ENCODE measurements at places on chromosomes 5 and 9.

DNA sequence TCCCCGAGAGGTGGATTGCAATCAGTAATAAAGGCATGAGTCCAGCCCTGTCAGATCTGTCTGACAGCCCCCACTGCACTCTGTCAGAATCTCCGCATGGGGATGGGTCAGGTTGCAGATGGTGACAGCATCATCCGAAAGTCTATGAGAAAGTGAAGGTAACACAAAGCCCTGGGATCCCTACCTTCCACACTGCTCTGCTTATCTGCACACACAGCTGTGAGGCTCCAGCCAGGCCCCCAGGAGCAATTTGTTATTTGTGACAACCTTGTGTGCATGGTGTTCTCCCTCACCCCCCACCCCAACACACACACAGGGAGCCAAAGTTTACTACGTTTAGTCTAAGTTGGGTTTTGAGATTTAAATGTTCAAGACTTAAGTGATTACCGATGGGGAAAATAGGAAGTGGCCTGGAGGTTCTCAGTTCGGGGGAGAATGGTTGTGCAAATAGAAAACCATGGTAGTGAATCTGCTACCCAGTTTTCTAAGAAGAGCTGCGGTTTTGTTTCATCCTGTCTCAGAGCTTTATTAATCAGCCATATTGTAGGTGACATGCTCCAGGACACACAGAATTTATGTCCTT is 92.7 kb downstream of the SV2C start:
- DNase-seq = no peak

GRCh38 chr5:39658866-39659265 is 234.1 kb upstream of the DAB2 start:
- DNase-seq = no peak

DNA sequence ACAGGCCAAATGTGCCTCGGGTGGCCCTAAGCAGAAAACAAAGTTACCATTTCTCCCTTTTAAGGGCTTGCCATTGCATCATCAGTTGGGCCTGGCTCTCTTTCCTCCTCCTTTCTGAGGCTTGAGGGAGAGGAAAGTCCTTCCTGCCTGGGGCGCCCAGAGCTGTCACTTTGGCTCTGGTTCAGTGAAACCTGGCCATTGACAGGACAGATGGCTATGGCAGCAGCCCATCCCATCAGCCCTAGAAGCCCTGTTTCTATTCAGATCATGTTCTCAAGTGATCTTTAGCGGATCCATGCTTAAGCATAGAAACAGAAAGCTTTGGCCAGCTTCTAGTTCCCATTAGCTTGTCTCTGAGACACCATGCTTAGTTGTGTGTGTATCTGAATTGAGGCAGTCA is 293.4 kb downstream of the YTHDC2 start:
- DNase-seq = no peak

DNA sequence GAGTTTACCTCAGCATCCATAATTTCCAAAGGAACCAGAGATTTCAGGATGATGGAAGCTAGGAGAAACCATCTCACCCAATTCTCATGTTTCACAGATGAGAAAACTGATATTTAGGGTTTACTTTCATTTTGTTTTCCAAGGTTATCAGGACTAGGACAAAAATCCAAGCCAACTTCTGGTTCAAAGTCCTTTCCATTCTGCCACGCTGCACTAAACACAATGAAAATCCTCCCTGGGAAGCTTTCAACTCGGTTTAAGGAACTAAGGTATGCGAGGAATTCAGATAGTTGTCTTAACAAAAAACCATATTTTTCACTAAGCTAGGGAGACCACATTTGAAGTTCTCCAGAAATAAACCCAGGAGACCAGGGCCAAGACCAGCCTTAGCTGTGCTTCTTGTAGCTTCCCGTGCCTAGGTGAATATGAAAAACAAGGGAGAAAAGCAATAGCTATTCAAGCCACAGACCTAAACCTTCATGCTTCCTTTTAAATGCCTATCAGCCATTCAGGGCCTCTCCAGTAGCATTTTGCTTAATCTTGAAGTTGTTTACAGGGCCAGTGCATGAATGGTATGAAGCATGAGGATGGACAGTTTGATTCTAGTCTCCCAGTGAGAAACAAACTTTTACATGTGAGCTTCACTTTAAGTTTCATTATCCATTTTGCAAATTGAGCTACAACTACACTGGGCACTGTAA is 167.9 kb downstream of the DENND1A start:
- no peak for DNase-seq

- no peak for DNase-seq
Measured at GRCh38 chr9:106753155-106753671, 109.8 kb upstream of the ZNF462 start.

DNA sequence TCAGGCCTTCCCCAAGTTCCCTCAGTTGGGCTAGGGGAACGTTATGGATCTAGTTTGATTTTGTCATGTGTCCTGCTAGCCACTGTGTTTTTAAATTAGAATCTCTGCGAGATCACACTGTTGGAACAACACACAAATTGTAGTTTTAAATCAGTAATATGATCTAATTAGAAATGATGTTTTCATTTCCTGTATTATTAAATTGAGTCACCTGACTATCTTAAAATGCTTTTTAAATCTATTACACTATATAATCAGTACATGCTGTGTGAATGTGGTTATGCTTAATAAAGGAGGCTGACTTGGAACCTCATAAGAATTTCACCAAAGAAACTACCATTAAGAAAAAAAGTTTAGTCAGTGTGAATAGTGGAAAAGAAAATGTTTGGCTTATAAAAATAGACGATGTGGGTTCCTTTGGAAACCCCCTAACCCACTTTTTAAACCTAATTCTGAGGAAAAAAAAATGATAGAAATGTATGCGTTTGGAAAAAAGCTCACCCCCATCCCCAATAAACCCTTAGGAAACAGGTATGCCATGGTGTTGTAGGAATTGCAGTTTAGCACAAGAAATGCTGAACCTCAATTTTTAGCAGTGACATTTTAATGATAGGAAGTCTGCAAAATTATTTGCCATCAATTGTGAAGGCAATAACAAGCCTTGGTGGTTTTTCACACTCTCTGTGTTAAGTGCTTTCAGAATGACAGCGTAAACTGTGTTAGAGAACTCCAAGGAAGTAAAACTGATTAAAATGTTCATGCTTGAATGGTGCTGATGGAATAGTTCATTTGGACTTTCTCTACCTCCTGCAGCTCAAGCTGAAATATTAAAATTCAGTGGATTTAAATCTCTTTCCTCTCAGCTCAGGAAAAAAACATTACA is 59.0 kb downstream of the TLE4 start:
- DNase-seq = no peak

GRCh38 chr5:69035665-69036064 is 58.1 kb upstream of the SLC30A5 start:
- no peak for DNase-seq

DNA sequence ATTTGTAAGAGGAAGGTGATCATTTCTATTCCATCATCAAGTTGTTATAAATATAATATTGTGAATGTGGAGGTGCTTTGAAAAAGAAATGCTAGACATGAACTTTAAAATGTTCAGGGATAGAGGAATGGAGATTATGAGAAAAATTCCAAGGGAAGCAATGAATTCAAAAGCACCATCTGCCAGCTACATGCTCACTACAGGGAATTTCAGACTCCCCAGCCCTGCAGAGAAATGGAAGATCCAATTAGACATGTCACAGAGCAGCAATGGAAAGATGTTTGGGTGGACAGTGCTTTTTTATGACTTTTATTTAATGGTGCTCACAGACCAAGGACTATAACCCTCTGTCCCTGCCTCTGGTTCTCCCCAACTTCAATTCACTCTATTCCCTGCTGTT is 209.7 kb downstream of the ESM1 start:
- no peak for DNase-seq

GRCh38 chr9:79210541-79211243 is 361.1 kb upstream of the TLE4 start:
- no peak for DNase-seq

DNA sequence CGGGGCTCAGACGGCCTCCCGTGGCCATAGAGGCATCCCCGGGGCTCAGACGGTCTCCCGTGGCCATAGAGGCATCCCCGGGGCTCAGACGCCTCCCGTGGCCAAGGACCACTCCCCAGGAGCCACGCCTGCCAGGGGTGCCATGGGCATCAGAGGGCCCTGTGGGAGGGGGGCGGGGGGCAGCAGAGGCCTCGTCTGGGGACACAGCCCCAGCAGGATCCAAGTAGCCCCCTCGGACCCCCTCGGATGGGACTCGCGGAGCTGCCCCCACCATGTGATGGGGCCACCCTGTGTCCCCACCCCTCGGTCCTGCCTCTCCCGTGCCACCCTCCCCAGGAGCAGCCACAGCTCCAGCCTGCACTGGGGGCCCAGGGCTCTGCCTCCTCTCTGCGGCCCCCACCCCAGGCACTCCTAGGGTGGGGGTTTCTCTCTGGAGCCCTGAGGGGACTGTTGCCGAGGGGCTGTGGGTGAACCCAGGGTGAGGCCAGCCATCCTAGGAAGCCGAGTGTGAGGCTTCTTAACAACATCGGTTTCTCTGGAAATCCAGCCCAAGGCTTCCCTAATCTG is 2.5 kb downstream of the ENTPD8 start:
- no peak for DNase-seq

GRCh38 chr5:9347032-9347431 is 198.8 kb downstream of the SEMA5A start:
- DNase-seq = no peak

DNA sequence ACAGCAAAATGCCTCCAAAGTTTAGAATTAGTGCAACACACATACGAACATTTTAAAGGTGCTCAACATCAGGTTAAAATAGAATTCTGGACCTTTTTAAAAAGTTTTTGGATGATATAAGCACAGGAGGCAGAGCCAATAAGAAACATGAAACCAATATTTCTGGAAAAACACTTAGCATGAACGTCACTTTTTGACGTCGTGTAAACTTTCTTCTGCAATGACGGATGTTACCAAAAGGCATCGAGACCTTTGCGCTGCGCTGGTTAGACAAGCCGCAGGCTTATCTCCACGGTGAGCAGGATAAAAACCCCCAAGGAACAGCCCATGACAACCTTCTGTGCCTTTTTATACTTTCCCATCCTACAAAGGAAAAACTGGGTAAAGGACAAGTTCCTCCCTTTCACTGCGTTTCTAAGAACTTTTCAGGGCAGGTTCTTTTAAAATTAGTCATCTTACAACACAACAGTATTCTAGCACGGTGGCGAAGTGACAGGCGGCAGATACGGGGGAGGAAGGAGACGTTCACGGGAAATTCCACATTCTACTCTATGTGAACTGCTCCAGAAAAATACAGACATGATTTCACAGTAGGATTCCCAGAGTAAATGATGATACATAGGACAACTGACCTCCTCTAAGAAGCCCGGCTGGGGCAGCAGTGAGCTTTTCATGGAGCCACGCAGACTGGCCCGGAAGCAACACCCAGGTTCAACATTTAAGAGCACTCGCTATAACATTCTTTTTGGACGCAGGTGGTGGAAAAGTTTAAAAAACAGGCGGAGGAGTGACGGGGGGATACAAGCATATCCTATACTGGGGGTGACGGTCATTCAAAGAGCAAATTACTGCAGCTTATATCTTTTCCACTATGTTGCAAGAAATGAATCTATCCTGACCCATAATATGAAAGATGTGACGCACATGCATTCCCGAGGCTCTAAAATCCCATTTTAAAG is 52.4 kb downstream of the USP20 start:
- DNase-seq = no peak

DNA sequence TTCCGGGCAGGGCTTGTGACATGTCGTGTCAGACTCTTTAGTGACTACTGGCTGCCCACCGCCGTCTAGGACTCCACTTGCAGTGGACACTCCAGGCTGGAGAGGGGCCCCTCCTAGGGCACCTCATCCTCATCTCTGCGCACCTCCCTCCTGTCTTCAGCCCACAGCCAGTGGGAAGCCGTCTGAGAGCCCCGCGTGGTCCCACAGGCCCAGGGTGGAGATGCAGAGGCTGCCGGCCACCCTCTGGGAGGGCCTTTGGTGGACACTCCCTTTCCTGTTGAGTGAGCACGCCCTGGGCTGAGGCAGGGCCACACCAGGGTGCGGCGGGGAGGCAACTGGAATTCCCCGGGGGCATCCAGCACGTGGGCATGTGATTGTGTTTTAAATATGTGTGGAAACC is 80.5 kb downstream of the IRX2 start:
- DNase-seq = no peak

DNA sequence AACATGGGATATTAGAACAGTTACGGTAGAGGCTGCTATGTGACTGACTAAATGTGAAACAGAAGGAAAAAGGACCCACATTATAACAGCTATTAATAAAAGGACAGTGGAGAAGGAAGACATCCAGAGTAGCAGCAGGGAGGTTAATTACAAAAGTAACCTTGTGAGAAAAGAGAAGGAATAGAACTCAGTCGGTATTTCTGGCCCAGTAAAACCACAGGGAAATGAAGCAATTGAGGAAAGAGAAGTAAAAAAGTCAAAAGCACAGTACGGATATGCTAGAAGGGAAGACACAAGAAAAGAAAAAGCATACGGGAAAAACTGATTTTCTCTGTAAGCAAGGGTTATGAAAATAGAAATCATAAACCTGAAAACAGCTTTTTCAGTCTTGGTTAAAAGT is 164.7 kb downstream of the RFX3 start:
- DNase-seq = no peak

GRCh38 chr9:113057193-113057592 is 669 bp upstream of the ZFP37 start:
- no peak for DNase-seq

- no peak for DNase-seq
Measured at GRCh38 chr5:177425196-177425800, 1.2 kb upstream of the GRK6 start.

DNA sequence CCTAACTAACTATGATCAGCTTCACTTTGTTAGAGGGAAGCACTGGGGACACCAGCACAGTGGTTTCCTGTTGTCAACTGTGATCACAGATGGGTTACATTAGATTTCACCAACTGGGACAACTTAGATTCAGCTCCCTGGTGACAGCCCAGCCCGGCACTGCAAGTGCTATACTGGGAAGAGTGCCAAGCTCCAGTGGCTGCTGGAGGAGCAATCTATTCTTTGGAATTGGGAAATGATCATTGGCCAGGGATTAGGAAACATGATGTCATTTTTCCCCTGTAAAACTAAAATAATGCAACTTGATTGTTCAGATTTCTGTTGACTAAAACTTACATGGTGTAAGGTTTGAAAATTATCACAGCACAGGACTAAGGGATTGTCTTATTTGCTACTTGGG is 33.2 kb downstream of the PTGR1 start:
- no peak for DNase-seq

- DNase-seq = no peak
Measured at GRCh38 chr5:168819004-168819621, 239.9 kb upstream of the PANK3 start.

DNA sequence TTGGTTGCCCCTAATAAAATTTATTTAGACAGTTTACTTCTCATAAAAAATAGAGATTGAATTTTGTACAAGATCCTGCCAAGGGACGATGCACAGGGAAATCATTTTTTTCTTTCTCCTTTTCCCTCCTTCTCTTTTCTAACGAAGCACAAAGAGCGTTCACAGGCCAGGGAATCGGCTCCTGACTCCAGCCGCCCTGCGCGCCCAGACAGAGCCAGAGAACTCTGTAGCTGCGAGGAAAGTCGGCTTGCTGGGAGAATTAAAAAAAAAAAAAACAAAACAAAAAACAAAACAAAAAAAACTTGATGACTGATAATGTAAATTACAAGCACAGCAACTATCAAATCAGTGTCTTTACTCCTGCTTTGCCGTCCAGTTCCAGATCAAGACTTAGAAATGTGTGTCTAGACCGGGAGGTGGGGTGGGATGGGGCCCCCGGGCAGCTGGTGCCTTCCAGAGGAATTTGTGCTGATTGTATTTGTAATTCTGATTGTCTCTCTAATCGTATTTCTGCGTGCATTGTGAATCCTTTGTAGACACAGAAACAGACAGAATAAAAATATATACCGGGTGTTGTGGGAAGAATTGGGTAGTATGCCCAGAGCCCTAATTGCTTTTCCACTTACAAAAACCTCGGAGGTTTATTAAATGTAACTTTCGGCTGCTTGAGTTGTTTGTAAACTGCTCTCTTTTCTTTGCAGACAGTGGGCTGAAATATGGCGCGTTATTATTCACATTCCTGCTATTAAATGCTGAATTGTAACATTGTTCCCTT is 3.6 kb upstream of the OTP start:
- no peak for DNase-seq

Data from fibroblast of skin of left quadriceps (primary cell).